ENCODE measurements at places on chromosomes 6 and 20. TPM values are rescaled to one million over a fixed set of nuclear protein-coding genes. Genes with fewer than 3 reads are reported as not detected.

SMOC2 gene
- polyA plus RNA-seq = not detected

ZNF311 gene
- polyA plus RNA-seq = 0.21 TPM

ZSCAN16 gene
- 3.7 TPM for polyA plus RNA-seq

MATN4 gene
- 0.16 TPM for polyA plus RNA-seq

CNR1 gene
- not detected for polyA plus RNA-seq

- peaks cover 11% of the 10 kb centered on the region for H3K4me1 ChIP-seq
- H3K36me3 ChIP-seq = no peaks in the 10 kb centered on the region
- no peak for DNase-seq
- no peak overlapping the region for H3K4me3 ChIP-seq
- H3K27me3 ChIP-seq = peaks cover 8% of the 10 kb centered on the region
Observed at GRCh38 chr6:34066772-34067770, 78.8 kb downstream of the GRM4 start.

DNA sequence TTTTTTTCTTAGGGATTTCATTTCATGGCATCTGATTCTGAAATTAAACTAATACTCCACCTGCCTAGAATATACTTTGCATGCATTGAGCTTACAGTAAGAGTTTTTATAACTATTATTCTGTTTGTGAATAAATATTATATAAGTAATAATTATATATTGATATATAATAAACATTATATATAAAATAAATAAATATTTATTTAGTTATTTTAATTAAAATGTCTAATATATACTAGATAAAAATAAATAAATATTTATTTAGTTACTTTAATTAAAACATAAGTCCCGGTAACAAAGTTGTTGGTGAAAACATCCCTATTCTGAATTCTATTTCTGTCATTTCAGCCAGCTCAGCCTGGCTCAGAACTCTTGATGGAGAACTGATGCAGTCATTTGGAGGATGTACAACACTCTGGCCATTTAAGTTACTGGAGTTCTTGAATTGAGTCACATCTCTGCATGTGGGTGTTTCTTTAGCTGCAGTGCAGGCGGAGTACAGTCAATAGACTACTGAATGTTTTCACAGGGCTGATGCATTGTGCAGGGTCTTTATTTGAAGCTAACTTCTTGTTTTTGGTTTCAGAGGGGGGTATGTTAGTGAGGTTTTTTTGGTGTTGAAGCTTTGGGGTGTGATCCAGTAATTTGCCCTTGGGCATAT lies 508.9 kb upstream of the ADGRB3 start:
- H3K4me1 ChIP-seq = no peaks in the 10 kb centered on the region
- H3K36me3 ChIP-seq = no peaks in the 10 kb centered on the region
- no peak overlapping the region for H3K4me3 ChIP-seq
- no peaks in the 10 kb centered on the region for H3K27me3 ChIP-seq
- H3K27ac ChIP-seq = no peak overlapping the region

GRCh38 chr6:160177220-160177619 lies 55.6 kb downstream of the SLC22A1 start:
- H3K4me1 ChIP-seq = no peaks in the 10 kb centered on the region
- no peaks in the 10 kb centered on the region for H3K36me3 ChIP-seq
- peaks cover 12% of the 10 kb centered on the region for H3K27me3 ChIP-seq
- DNase-seq = no peak
- no peak overlapping the region for H3K27ac ChIP-seq

DNA sequence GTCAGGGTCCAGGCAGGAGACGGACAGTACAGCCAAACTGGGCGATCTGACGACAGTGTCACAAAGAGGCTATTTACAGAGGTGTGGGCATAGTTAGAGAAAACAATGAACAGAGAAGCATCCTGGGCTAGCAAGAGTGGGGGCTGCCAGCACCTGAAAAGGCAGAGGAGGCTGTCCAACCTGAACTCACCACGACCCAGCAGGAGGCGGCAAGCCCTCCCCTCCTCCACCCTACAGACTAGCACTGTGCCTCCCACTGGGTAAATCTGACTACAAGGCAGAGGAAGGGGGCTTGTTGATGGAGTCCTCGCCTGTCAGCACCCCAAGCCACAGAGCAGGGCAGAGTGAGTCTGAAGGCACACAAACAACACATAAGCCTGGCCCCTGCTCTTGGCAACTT lies 52.8 kb upstream of the CDYL start:
- no peaks in the 10 kb centered on the region for H3K4me1 ChIP-seq
- no peak overlapping the region for H3K4me3 ChIP-seq
- DNase-seq = no peak
- H3K27ac ChIP-seq = no peak overlapping the region
- H3K36me3 ChIP-seq = no peaks in the 10 kb centered on the region
- peaks cover 4% of the 10 kb centered on the region for H3K27me3 ChIP-seq

GRCh38 chr6:116200619-116201249 lies 53.1 kb downstream of the TSPYL4 start:
- no peak overlapping the region for H3K4me3 ChIP-seq
- H3K4me1 ChIP-seq = peaks cover under 1% of the 10 kb centered on the region
- H3K27me3 ChIP-seq = no peaks in the 10 kb centered on the region
- DNase-seq = no peak
- H3K27ac ChIP-seq = no peak overlapping the region
- H3K36me3 ChIP-seq = no peaks in the 10 kb centered on the region

GRCh38 chr6:43875849-43876572 lies 106.0 kb downstream of the VEGFA start:
- no peaks in the 10 kb centered on the region for H3K27me3 ChIP-seq
- no peak overlapping the region for H3K4me3 ChIP-seq
- no peaks in the 10 kb centered on the region for H3K36me3 ChIP-seq
- no peak for DNase-seq
- H3K27ac ChIP-seq = no peak overlapping the region
- H3K4me1 ChIP-seq = no peaks in the 10 kb centered on the region

Measured in SK-N-SH (cell line).